ENCODE measurements at places on chromosomes 1 and 21.

- no peak for DNase-seq
These were observed 9.9 kb downstream of the TSSK3 start for GRCh38 chr1:32372149-32372756.

DNA sequence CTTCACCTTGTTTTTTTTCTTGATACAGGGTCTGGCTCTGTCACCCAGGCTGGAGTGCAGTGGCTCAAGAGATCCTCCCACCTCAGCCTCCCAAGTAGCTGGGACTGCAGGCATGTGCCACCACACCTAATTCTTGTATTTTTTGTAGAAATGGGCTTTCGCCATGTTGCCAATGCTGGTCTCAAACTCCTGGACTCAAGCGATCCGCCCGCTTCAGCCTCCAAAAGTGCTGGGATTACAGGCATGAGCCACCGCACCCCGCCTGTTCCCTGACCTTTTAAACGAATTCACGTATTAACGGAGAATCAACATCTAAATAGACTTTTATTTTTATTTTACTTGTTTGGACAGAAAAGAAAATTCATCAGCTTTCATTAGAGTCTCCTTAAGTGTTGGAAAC lies 104.8 kb downstream of the PGBD5 start:
- no peak for DNase-seq

GRCh38 chr1:26861286-26861701 lies 1.7 kb upstream of the SFN start:
- no peak for DNase-seq

GRCh38 chr1:226618380-226618779 lies 69.8 kb downstream of the STUM start:
- DNase-seq: no peak

DNA sequence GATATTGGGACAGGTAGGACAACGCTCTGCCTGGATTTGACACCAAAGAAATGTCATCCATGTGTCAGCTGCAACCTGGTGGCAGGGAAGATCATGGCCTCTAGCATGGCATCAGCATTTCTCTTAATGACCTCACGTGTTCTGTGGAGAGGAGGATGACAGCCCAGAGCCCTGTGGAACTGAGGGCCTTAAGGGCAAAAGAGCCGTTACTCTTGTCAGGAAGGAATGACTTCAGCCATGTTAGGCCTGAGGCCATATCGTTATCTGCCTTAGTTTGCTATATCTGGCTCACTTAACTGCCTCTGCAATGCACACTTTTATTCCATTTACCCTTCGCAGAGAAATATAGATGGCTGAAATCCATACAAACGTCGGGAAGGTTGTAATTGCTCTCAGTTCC lies 83.2 kb upstream of the PBX1 start:
- no peak for DNase-seq

Measured in HFF-Myc (cell line).